Stimulated activated CD4-positive, alpha-beta T cell treated with anti-CD3 and anti-CD28 coated beads, Interleukin-1b, Interleukin-23, amount 100 ng/mL, for 1 hour (primary cell): ENCODE measurements at places on chromosomes 5 and 9.

GRCh38 chr5:162565-163337 lies 28.5 kb upstream of the LRRC14B start:
- no peak for DNase-seq

DNA sequence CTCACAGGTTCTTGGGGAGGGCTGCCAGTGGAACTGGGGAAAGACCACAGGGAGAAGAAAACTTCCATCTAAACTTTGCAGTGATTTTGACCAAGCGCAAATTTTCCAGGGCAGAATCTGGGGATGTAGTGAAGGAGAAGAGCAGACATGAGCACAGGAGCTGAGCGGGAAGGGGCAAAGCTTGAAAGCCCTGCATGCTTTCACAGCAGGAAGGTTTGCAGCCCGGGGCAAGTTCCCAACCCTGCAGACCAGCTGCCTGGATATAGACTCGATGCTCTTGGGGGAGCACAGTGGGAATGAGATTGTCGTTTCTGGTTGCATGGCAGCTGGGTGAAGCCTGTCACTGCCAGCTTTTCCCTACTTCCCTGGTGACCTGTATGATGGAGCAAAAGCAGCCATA lies 276.8 kb upstream of the RORB start:
- DNase-seq = no peak

DNA sequence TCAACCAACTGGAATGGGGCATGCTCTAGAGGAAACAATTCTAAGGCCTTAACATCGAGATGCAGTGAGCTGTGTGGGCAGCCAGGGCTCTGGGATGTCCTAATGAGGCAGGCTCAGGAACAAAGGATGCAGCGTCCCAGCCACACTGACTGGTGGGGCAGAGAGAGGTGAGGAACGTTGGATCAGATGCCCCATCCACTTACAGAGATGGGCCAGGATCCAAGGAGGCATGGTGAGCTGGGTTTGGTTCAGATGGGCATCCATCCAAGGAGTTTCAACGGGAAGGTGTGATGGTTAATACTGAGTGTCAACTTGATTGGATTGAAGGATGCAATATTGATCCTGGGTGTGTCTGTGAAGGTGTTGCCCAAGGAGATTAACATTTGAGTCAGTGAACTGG lies 15.5 kb upstream of the MARCHF6 start:
- no peak for DNase-seq

DNA sequence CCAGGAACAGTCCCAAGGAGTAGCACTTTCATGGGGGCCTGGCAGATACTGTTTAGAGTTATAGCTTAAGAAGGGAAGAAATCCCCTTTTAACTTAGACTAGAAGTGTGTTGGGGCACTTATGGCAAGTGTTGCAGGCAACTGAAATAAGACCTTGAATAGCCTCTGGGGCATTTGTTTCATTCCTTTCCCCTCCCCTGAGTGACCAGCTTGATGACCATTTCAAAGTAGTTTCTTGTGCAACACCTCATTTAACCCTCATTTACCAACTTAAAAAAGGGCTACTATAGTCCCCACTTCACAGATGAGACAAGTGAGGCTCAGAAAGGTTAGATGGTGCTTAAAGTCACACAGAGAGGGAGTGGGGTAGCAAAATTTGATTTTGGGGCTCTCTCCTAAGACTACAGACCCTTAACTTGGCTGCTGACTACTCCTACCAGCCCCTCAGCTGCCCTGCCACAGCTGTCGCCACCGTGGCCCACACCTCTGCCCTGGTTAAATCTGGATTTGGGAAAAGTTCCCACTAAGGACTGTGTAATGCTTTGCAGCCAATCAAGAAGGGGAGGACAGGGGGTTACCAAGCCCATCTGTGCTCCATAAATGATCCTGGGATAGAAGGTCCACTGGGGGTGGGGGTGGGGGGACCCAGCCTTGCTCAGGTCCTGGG lies 5.5 kb downstream of the PDLIM4 start:
- DNase-seq = no peak

- DNase-seq = no peak
These were observed 4.4 kb downstream of the RC3H2 start for GRCh38 chr9:122900791-122901190.
